ENCODE measurements at places on chromosomes 5 and 9.

DNA sequence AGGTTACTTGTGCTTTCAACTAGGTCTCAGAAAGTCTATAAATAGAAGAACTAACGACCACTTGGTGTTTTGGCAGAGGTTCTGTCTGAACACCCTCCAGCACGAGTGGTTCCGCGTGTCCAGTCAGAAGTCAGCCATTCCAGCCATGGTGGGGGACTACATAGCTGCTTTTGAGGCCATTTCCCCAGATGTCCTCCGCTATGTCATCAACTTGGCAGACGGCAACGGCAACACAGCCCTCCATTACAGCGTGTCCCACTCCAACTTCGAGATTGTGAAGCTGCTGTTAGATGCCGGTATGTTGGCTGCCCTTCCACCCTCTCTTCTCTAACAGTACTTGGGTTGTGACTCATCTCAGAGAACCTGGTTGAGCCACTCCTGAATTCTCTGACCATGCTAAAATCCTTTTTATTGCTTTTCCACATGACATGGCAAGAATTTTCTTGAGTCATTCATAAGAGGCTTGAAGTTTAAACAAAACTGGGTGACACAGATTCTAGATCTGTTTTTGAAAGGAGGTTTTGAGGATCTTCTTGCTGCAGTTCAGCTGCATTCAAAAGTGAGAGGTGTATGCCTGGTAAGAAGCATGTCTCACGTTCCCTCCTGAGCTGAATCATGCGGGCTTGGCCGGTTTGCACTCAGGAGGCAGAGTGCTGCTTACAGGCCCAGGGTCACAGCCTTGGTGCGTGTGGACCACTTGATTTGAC, 103.1 kb upstream of the DMRT1 start:
- no peak for DNase-seq

DNA sequence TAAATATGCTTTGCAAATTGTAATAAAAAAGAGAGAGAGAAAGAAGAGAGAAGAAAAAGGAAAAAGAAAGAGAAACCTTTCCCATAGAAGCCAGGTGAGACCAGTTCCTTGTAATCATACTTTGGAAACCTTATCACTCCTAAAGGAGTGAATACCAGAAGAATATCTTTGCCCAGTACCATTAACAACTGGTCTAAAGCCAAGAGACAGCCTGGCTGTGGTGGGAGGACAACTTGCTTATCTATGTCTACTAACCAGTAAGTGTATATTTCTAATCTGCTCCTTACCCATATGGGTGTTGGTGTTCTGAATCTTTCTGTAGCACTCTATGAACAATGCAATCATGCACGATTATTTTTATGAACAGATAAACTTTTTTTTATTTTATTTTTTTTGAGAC, 10.5 kb upstream of the TXN start:
- DNase-seq: no peak

DNA sequence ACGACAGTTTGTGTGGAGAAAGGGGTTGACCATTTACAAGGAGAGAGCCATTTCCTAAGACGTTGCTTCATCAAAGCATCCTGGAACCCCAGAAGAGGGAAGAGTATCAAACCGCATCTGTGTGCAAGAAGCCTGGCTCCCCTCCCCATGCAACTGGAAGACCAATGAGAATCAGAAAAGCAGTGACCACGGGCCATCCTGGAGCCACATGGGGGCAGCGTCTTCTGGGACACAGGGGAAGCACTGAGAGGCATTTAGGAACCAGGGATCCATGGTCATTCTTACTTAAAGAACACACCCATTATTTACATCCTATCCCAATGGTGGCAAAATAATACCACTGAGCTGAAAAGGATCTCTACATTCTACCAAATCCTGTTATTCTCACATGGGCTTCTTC, 29.3 kb downstream of the SEMA5A start:
- no peak for DNase-seq

GRCh38 chr9:37927601-37928551, 23.9 kb upstream of the SLC25A51 start:
- DNase-seq: no peak

DNA sequence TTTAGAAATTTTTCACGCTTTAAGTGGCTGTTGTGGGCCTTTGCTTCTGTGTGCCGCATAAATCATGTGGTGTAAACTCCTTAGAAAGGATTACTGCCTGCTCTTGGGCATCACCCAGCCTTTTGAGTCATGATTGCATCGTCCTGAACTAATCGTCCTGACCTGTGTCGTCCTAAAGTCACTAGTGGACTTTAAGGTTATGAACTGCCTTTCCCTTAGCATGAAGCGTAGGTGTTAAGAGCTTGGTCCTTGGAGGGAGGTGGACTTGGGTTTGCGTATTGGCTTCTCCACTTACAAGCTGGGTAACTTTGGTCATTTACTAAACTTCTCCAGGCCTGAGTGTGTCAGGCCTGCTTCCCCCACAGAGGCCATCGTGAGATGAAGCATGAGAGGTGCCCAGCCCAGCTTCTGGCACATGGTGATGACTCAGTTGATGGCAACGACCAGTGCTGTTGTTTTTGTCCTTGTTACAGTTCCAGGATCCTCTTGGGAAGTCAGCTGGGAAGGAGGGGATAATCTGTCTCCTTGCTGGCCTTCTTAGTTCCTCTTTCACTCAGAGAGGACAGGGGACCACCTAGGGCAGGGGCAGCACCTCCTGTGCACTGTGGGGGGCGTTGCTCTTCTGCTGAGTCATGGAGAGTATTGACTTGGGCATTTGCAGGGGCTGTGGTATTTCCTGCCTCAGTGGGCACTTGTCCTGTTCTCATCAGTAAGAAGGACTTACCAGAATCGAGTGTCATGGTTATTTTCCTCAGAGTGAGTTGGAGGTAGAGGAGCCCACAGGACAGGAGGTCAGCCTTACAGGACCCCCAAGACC, 54.2 kb upstream of the NCS1 start:
- no peak for DNase-seq

GRCh38 chr5:1568201-1568979, 44.6 kb upstream of the LPCAT1 start:
- DNase-seq: no peak

DNA sequence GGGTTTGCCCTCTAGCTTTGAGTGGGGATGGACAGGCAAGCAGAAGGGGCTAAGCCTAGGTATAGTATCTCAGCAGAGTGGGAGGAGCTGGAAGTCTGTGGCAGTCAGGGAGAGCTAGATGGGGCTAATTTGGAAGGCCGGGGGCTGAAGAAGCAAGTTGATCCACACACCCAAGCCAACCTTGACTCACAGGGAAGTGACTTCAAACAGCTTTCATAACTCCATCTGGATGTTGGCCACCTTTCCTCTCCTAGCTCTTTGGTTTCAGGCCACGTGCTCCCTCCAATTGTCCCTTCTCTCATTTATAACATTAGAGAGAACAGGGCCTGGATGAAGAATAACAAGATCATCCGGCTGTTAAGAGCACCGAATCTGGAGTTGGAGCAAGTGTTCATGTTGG, 36.8 kb downstream of the EGR1 start:
- DNase-seq: no peak

DNA sequence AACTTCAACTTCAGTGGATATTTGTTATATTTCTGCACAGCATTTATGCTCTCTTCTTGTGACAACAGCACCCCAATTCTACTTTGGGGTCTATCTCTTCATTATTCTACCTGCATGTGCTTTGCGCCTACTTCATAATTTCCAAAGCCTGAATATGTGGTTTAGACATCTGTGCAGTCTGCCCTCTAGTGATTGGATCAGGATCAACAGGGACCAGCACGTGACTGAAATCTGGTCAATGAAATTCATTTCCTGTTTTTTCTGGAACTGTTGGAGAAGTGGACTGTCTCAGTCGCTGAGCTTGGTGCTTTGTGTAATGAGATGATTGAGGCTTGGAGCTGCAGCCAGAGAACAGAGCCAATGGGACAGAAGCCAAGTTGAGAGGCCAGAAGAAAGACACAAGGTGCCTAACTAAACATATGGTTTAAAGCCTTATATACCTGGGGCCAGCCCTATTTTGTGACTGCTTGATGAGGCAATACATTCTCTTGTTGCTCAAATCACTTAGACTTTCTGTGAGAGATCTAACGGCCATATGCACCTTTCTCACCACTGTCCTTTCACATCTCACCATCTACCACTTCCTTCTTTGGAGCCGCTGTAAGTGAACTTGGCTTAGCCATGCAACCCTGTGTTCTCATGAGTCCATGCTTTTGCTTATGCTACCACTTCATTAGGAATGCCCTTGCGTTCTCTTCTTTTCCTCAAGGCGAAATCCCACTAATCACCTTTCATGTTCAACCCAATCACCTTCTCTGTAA, 68.8 kb upstream of the PPP2R2B start:
- DNase-seq: no peak

GRCh38 chr5:172913117-172913850, 45.9 kb upstream of the RPL26L1 start:
- DNase-seq: no peak

DNA sequence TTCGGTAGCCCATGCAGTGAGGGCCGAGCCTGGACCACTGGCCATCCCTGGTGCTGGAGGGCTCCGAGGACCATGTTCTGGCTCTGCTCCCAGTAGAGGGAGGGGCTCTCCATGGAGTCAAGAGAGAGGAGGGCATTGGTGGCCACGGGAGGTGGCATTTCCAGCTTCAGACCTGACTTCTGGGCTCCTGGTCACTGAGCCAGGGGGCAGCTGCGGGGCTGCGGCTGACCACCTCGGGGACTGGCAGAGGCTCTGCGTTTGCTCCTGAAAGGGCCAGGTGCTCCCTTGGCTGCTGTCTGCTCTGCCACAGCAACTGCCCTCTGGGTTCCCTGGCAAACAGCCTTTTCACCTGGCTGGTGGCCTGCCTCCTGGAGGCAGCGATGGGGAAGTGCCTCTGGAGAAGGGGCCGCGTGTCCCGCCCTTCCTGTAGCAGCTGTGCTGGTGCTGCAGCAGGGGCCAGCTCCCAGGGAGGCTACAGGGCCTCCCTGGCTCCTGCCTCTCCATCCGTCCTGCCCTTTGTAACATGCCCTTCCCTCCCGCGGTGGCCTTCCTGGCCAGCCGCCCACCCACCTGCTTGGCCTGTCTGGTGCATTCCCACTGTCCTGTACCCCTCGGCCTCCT, 144.6 kb downstream of the CACNA1B start:
- no peak for DNase-seq

DNA sequence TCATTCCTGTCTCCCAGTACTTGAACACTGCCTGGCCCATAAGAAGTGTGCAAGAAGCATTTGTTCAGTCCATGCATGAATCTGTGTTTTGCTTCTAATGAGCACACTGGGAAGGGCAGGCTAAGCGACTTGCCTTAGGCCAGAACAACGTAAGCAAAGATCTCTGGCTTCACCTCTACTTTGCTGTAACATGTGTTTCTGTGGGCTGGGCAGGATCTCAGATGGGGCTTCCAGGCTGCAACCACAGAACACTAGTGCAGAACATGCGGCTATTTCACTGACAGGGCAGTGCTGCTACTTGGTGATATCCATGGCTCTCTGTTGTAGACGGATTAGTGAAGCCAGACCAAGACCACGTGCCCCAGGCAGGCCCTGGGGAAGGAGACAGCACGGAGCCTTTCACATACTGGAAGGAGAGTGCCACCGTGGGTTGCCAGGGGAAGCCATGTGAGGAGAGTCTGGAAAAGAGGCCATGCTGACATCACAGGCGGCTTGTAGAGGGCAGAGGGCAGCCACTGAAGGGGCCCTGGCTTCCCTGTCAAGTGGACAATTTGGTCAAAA, 9.9 kb downstream of the DIRAS2 start:
- DNase-seq: no peak

DNA sequence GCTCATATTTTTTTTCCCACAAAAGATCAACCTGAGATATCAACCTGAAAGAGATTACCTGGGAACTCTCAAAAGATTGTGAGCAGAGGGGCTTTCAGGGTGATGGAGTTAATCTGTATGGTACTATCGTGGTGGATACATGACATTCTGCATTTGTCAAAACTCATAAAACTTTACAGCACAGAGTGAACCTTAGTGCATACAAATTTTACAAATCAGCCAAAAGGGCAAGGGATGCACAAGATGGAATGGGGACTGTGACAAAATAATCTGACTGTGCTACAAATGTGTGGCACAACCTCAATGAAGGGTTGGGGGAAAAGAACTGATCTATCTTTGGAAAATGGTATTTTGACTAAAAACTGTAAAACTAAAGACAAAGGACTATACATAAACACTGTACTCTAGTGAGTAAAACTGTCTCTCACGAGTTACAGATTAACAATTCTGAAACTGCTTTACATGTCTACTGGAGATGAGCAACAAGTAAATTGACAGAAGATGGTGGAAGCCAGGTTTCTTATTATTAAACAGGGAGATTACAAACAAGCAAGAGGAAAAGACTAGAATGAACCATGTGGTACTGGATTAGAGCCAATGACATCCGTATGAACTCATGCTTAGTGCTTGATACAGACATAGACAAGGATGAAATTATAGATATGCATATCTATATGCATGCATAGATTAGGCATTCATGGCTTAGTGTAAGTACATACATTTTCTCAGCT, 24.8 kb upstream of the RLN1 start:
- no peak for DNase-seq
